ENCODE measurements at places on chromosomes 2 and 18.

- DNase-seq: no peak
Observed at GRCh38 chr2:166661391-166661790, 167.3 kb upstream of the SCN7A start.

DNA sequence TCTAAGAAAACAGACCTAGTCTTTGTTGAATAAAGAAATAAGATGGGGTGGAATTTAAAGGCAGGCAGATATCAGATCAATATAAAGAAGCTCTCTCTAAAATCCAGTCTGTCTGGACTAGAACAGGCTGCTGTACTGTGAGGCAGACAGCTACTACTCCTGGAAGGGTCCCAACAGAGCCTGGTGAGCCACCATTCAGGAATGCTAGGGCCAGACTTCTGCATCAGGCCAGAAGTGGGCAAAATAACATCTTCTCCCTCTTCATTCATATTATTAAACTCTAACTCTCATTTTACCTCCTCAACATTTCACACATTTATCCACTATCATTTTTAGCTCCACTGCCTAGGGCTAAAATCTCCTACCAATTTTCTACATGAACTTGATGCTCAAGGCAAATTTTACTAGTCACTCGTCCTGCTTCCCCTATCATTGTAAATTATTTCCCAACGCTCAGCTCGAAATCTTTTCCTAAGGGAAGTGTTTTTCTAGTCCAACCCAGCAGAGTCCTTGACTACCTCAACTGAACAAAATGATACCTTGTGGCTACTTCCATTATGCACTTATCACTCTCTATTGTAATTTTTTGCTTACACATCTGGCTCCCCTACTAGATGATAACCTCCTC is 45.2 kb upstream of the GLS start:
- DNase-seq: no peak

GRCh38 chr2:155980941-155981560 is 351.5 kb downstream of the NR4A2 start:
- DNase-seq: no peak

DNA sequence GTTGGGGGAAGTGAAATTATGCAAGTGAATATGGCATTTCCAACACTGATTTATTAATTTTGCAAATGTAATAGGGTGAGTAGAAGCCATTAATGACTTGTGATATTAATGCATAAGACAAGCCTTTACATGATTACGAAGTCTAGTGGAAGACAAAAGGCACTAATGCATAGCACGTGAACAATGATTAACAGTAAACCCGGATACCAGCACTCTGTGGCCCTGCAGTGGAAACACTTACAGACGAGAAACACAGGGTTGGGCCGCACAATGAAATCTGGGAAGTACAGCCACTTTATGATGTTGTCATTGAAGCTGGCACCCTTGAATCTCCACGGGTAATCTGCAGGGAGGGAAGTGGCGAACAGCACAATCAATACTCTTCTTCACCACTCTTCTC is 233.4 kb downstream of the NAPG start:
- peak; percentile 25 for DNase-seq

DNA sequence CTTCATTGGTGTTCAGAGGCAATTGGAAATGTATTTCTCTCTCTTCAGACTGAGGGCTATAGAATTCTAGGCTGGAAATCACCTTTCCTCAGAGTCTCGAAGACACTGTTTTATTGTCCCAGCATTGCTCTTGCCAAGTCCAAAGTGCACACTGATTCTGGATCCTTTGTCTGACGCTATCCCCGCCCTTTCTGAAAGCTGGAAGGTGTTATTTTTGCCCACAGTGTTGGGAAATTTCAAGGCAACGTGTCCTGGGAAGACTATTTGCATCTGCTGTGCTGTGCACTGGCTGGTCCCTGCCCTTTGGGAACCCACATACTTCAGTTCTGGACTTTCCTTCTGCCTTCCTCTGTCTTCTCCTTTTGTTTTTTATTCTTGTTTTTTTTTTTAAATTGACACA is 190.8 kb downstream of the SH3BP4 start:
- peak; percentile 44 for DNase-seq

DNA sequence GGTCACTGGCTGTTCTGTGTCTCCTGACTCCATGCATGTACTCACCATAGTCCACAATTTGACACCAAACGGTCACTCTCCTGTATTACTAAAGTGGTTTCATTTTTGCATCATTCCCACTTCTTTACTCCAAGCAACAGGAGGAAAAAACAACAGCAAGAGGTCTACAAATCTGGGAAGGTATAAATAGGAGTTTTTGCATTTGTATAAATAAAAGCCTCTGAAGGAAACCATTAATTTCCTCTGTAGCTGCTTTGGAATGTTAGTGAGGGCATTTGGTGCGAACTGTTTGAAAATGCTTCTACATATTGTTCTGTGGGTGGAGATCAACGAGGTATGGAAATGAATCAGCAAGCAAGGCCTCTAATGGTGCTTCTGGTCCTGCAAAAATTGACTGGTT is 148.5 kb upstream of the DLX2 start:
- no peak for DNase-seq

DNA sequence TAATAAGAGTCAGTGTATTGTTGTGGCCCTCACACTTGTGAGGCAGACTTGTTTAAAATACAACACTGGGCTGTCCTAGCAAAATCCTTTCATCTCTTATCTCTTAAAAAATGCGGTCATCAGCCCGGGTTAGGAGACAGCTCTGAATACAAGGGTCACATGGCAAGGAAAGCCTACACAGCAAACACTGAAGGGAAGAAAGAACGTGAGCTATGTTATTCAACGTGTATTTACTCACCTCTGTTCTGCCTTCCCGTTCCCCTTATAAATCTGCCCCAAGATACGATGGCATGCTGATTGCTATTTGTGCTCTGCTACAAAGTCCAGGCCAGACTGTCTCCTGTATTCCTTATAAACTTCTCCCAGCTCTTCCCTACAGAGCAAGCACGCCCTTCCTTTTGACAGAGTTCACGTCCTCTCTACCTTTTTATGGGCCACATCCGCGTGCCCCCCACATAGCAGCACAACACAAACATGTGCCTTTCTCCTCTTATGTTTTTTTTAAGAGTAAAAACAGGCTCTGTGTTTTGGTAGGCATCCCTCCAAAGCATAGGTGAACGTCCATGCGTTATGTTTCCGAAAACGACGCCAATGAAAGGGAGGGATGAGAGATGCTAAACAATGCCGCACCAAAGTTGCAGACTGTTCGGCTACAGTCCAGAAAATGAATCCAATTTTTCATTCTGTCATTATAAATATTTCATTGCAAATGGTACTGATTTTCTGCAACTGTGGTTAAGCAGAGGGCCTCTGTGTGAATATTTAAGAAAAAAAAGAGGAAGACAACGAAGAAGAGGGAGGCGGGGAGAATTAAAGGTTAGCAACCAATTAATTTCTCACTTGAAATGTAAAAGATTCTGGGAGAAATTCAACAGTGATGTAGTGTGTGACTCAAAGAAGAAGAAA is 274.7 kb downstream of the ZNF521 start:
- no peak for DNase-seq

- no peak for DNase-seq
Observed at GRCh38 chr2:130720036-130720435, 8.8 kb upstream of the GPR148 start.

GRCh38 chr2:21667638-21668037 is 543.9 kb downstream of the TDRD15 start:
- no peak for DNase-seq

DNA sequence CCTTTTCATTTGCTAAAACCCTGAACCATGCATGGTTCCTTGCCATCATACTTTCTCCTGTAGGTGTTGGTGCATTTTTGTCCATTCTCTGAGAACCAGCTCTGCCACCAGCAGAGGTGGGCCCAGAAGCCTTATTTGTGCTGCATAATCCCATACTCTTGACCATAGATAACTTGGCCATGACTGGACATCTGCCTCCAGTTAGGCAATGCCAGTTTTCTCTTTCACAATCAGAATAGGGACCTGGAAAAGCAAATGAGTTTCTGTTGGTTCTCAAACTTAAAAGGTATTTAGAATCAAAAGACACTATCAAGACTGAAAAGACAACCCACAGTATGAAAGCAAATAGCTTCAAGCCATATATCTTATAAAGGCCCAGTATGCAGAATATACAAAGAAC is 167.3 kb downstream of the MAIP1 start:
- no peak for DNase-seq

DNA sequence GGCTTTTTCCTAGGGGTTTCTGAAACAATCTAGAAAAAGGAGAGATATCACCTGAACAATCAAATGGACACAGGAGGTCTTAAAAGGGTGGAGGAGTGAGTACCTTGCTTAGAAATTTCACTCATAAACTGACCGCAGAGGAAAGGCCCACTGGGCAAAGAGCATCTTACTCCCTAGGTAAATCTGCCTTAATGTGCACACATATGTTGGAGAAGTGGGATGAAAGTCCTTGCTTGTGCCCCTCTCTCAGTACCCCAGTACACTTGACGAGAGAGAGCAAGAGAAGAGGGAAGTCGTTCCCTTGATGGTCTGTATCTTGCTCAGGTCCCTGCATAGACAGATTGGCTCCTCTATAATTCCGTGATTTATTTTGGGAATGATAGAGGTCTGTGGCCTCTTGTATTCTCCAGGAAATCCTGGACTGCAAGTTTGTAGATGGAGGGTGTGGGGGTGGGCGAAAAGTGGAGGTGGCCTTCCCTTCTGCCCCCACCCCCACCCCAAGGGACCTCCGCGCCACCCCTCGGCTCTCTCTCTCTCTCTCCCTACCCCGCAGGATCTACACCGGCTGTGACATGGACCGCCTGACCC is 6.8 kb downstream of the TBR1 start:
- DNase-seq: no peak

- DNase-seq: no peak
Observed at GRCh38 chr2:187477051-187477450, 29.0 kb upstream of the CALCRL start.

- DNase-seq: no peak
Observed at GRCh38 chr2:142130111-142131009, 456 bp downstream of the LRP1B start.

DNA sequence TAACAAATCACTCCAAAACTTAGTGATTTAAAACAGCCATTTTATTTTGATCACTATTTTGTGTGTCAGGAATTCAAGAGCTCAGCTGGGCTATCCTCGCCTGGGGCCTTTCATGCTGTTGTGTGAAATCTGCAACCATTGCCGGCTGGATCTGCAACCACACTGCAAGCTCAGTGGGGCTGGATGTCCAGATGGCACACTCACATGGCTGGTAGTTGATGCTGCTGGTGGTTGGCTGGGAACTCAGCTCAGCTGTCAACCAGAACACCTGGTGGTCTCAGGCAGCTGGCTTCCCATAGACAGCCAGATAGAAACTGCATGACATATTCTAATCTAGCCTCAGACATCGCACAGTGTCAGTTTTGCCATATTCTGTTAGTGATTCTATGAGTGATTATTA is 30.6 kb upstream of the AP1S3 start:
- no peak for DNase-seq

DNA sequence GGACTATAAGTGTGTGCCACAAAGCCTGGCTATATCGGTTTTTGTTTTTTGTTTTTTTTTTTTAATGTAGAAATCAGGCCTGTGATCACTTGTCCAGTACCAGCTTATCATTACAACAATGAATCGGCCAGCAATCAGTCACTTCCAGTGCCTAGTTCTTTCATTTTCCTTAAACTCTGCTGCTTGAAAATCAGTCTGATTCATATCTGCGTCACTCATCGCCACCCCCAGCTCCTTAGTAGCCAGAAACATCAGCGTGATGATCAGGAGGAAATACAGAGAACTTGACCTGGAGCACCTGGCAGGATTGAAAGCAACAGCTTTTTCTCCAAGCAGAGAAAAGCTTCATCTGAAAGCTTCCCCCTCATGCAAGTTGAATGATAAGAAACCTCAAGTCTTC is 75.4 kb downstream of the SPTBN1 start:
- DNase-seq: no peak

DNA sequence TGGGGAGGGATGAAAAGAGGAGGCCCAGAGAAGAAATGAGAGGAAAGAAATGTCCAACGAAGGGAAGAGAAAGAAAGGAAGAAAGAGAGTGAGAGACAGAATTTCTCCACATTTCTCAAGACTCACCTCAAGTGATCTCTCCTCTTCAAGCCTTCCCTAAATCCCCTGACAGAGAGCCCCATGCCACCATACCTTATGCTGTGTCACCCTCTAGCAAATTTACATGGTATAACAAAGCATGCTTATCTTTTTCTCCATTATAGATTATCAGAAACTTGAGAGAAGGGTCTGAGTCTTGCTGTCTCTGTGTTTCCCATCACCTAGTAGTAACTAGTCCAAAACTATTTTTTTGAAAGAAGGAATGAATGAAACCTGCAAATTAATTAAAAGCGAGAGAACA is 1208.4 kb downstream of the DPP10 start:
- DNase-seq: no peak

- DNase-seq: no peak
Observed at GRCh38 chr2:165202239-165202638, 1.6 kb downstream of the SCN3A start.

GRCh38 chr2:159249990-159250715 is 36.4 kb downstream of the WDSUB1 start:
- DNase-seq: no peak

DNA sequence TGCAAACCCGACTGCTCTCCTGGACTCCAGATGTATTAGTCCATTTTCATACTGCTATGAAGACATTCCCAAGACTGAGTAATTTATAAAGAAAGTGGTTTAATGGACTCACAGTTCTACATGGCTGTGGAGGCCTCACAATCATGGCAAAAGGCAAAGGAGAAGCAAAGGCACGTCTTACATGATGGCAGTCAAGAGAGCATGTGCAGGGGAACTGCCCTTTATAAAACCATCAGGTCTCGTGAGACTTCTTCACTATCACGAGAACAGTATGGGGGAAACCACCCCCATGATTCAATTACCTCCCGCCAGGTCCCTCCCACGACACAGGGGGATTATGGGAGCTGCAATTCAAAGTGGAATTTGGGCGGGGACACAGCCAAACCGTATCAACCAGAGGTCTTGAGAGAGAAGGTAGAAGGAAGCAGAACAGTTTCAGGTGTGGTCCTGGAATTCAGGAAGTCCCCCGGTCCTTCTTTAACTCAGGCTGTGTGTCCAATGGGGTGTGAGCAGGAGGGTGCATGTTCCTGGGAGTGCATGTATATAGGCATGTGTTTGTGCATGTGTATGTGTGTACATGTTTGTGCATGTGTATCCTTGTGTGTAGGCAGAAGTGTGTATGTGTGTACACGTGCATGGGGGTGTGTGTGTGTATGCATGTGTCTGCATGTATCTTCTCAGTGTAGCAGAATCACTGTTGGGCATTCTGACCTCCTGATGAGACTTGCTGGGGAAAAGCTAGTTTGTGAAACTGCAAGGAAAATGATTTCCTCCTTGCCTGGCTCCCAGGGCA is 46.2 kb downstream of the GREB1 start:
- no peak for DNase-seq

DNA sequence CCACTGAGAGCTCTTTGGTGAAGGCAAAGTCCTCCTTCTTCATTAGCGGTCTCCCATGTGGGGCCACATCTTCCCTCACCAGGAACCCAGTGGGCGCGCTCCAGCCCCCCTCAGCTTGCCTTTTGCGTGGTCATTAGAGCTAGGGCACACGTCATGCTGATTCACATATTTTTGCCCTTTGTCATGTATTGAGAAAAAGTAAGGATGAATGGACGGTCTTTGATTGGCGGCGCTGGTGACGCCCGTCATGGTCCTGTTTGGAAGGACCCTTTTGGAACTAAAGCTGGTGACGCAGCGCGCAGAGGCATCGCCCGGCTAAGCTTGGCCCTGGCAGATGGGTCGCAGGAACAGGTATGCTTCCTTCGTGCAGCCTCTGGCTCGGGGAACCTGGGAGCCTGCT is 3.1 kb downstream of the SLC14A1 start:
- DNase-seq: no peak

Data from vagina (tissue), 2 donors.